ENCODE measurements at places on chromosomes 1 and 21.

GRCh38 chr1:237774246-237774645 lies 116.5 kb downstream of the ZP4 start:
- no peak for DNase-seq
- H3K27me3 ChIP-seq: no peaks in the 10 kb centered on the region
- no peaks in the 10 kb centered on the region for H3K36me3 ChIP-seq
- no peaks in the 10 kb centered on the region for H3K4me1 ChIP-seq
- no peak overlapping the region for H3K4me3 ChIP-seq

- no peaks in the 10 kb centered on the region for H3K27me3 ChIP-seq
- DNase-seq: no peak
- no peak overlapping the region for H3K4me3 ChIP-seq
- H3K36me3 ChIP-seq: no peaks in the 10 kb centered on the region
Measured at GRCh38 chr1:62013264-62013663, 181.4 kb upstream of the L1TD1 start.

DNA sequence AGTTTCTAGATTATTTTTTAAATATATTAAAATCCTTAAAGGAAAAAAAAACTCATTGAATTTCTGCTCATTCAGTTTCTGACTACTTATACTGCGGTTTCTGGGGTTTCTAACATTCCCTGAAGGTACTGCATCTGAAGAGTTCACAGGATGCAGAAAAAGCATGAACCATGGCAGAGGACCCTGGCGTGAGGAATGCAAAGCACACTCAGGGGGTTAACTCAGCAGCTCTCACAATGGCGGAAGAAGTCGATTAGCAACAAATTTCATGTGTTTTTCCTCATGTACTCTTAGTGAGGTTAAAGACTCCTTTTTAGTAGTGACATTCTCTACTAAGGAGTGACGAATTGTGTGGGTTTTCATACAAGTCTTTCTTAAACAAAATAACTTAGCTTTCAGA lies 975.6 kb downstream of the NCAM2 start:
- no peak overlapping the region for H3K4me3 ChIP-seq
- H3K36me3 ChIP-seq: no peaks in the 10 kb centered on the region
- DNase-seq: no peak
- H3K27me3 ChIP-seq: no peaks in the 10 kb centered on the region
- no peaks in the 10 kb centered on the region for H3K4me1 ChIP-seq

- peaks cover 33% of the 10 kb centered on the region for H3K4me1 ChIP-seq
- no peak overlapping the region for H3K4me3 ChIP-seq
- H3K36me3 ChIP-seq: no peaks in the 10 kb centered on the region
- H3K27me3 ChIP-seq: no peaks in the 10 kb centered on the region
Measured at GRCh38 chr1:241635556-241636152, 4.5 kb downstream of the CHML start.

- DNase-seq: no peak
- no peak overlapping the region for H3K27ac ChIP-seq
- no peak overlapping the region for H3K4me3 ChIP-seq
- H3K36me3 ChIP-seq: peaks cover 12% of the 10 kb centered on the region
Measured at GRCh38 chr1:12206792-12207424, 22.9 kb upstream of the VPS13D start.
